Naive thymus-derived CD4-positive, alpha-beta T cell (primary cell): ENCODE measurements at places on chromosomes 12 and 14.

- H3K27ac ChIP-seq = peak overlapping the region; percentile 91
- peak; percentile 65 for DNase-seq
- H3K27me3 ChIP-seq = no peaks in the 10 kb centered on the region
- H3K36me3 ChIP-seq = no peaks in the 10 kb centered on the region
- H3K4me1 ChIP-seq = peaks cover 30% of the 10 kb centered on the region
Measured at GRCh38 chr12:67269633-67270573, 745 bp downstream of the CAND1 start.

GRCh38 chr12:33427071-33427470, 12.5 kb downstream of the SYT10 start:
- H3K36me3 ChIP-seq = no peaks in the 10 kb centered on the region
- no peaks in the 10 kb centered on the region for H3K4me1 ChIP-seq
- H3K4me3 ChIP-seq = no peak overlapping the region
- H3K27ac ChIP-seq = no peak overlapping the region
- DNase-seq = no peak

GRCh38 chr12:78062786-78063185, 232.1 kb downstream of the NAV3 start:
- DNase-seq = no peak
- H3K4me3 ChIP-seq = no peak overlapping the region
- H3K4me1 ChIP-seq = no peaks in the 10 kb centered on the region
- no peaks in the 10 kb centered on the region for H3K36me3 ChIP-seq

DNA sequence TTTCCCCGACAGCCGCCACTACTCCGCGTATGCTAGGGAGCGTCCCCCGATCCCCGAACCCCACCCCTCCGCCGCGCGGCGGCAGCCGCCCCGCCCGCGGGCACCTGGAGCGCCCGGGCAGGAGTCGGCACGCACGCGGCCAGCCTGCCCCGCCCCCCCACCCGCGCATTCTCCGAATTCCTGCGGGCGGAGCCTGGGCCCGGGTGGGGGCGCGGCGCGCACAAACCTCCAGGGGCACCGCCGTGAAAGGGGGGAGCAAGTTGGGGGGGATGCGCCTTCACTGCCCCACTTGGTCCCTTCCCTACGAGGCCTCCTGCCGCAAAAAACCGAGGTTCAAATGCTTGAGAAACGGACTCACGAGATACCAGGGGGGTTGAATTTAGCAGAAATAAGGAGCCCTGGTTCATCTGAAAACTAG, 1.7 kb downstream of the AJUBA start:
- peak overlapping the region; percentile 76 for H3K4me3 ChIP-seq
- no peak overlapping the region for H3K27ac ChIP-seq
- peaks cover 8% of the 10 kb centered on the region for H3K4me1 ChIP-seq
- DNase-seq = no peak
- H3K36me3 ChIP-seq = no peaks in the 10 kb centered on the region

GRCh38 chr12:105713606-105714305, 383.3 kb downstream of the C12orf75 start:
- DNase-seq = no peak
- H3K36me3 ChIP-seq = no peaks in the 10 kb centered on the region
- no peak overlapping the region for H3K4me3 ChIP-seq
- H3K27ac ChIP-seq = no peak overlapping the region
- H3K27me3 ChIP-seq = no peaks in the 10 kb centered on the region

GRCh38 chr12:86730233-86730632, 474.0 kb upstream of the MGAT4C start:
- no peak for DNase-seq
- no peaks in the 10 kb centered on the region for H3K36me3 ChIP-seq
- no peak overlapping the region for H3K27ac ChIP-seq
- H3K4me1 ChIP-seq = no peaks in the 10 kb centered on the region
- H3K27me3 ChIP-seq = no peaks in the 10 kb centered on the region

DNA sequence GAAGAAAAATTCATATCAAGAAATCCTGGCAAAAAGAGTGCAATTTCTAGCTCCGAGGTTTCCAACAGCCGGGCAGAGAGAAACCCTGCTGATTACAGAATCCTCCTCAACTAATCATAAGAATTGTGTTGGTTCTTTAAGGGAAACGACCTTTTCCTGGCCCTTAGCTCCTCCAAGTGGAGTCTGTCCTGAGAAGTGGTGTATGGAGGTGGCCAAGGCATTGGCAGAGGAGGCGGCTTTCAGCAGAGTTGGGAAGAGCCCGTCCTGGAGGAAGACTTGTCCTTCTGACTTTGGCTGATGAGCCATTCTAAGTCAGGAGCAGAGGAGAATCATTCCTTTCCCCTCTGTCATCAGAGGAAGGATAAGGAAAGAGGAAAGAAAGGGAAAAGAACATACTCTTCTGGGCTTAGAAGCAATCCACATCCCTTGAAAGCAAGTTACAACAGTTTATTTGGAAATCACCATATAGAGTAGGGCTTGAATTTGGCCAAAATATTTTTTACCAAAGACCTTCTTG, 46.5 kb upstream of the PTCSC3 start:
- H3K27me3 ChIP-seq = no peaks in the 10 kb centered on the region
- no peak for DNase-seq
- H3K27ac ChIP-seq = no peak overlapping the region
- H3K4me1 ChIP-seq = no peaks in the 10 kb centered on the region
- H3K4me3 ChIP-seq = no peak overlapping the region

DNA sequence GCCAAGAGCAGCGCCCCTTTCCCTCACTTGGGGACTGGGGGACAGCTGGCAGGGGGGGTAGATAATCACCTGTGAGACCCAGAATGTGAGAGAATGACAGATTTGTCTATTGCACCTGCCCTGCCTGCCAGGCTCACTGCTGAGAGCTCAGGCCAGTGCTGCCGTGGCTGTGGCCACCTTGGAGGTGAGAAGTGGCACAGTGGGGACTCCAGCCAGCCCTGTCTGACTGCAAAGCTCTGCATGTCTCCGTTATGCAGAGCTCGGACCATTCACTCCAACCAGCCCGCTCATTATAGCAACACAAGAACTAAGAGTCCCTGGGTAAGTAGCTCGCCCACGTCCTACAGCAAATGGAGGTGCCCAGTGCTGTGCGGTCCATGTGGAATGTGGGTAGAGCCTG, 88.8 kb downstream of the DICER1 start:
- no peaks in the 10 kb centered on the region for H3K27me3 ChIP-seq
- no peaks in the 10 kb centered on the region for H3K4me1 ChIP-seq
- no peak overlapping the region for H3K4me3 ChIP-seq
- no peak for DNase-seq
- H3K27ac ChIP-seq = no peak overlapping the region

DNA sequence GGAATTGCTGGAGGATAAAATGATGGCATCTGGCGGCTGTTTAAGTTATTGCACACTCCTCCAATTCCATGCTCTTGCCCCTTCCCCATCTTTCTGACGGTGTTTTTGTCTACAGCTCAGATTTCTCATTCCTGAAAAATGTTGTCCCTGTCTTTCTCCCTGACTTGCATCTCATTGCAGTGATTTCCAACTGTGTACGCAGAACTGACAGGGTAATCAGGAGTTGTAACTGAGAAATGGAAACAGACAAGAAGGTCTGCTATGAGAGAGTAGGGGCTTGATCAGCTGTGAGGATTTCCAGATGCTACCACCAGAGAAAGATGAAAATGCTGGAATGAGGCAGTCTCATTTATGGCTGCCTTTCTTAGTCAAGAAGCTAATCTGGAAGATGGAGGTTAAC, 1.3 kb downstream of the ERP27 start:
- H3K4me1 ChIP-seq = no peaks in the 10 kb centered on the region
- H3K4me3 ChIP-seq = no peak overlapping the region
- peak overlapping the region; percentile 1 for H3K27ac ChIP-seq
- peaks cover 21% of the 10 kb centered on the region for H3K36me3 ChIP-seq

GRCh38 chr12:59121451-59121850, 201.1 kb upstream of the LRIG3 start:
- H3K27ac ChIP-seq = no peak overlapping the region
- no peaks in the 10 kb centered on the region for H3K4me1 ChIP-seq
- no peak overlapping the region for H3K4me3 ChIP-seq
- no peaks in the 10 kb centered on the region for H3K36me3 ChIP-seq
- H3K27me3 ChIP-seq = no peaks in the 10 kb centered on the region
- DNase-seq = no peak

DNA sequence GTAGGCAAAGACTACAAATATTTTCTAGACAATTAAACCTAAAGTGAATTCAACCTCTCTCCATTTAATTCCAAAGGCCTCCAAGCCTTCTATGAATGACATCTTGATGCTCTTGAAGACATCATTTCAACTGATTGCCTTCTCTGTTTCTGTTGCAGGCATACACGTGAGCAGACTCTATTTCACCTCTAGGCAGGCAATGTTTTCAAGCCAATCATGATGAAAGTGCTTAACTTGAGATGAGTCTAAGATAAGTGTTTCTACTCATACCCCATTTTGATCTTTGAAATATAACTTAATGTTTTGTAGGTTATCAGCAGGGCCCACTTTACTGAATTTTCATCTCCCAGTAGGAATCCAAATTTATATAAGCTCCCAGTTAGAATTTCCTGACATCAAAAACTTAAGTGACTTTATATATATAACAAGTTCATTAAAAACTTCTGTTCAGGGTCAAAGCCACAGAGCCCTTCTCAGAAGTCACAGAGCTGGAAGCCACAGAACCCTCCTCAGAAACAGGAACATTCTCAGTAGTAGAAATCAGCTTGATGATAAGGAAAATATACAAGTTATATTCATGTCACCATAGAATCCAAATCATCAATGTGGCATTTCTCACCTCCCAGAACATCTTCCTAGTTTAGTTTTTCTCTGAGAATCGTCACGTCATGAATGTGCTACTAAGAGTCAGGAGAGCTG, 108.5 kb downstream of the PHLDA1 start:
- H3K27me3 ChIP-seq = no peaks in the 10 kb centered on the region
- no peak overlapping the region for H3K27ac ChIP-seq
- H3K4me1 ChIP-seq = no peaks in the 10 kb centered on the region
- H3K36me3 ChIP-seq = no peaks in the 10 kb centered on the region
- H3K4me3 ChIP-seq = no peak overlapping the region

- no peaks in the 10 kb centered on the region for H3K36me3 ChIP-seq
- H3K27me3 ChIP-seq = no peaks in the 10 kb centered on the region
- H3K4me1 ChIP-seq = no peaks in the 10 kb centered on the region
- no peak for DNase-seq
- no peak overlapping the region for H3K27ac ChIP-seq
- no peak overlapping the region for H3K4me3 ChIP-seq
Measured at GRCh38 chr12:128872303-128872702, 19.0 kb downstream of the GLT1D1 start.

GRCh38 chr12:69151254-69151764, 88.1 kb upstream of the CPSF6 start:
- no peaks in the 10 kb centered on the region for H3K36me3 ChIP-seq
- no peak for DNase-seq
- H3K27ac ChIP-seq = no peak overlapping the region

DNA sequence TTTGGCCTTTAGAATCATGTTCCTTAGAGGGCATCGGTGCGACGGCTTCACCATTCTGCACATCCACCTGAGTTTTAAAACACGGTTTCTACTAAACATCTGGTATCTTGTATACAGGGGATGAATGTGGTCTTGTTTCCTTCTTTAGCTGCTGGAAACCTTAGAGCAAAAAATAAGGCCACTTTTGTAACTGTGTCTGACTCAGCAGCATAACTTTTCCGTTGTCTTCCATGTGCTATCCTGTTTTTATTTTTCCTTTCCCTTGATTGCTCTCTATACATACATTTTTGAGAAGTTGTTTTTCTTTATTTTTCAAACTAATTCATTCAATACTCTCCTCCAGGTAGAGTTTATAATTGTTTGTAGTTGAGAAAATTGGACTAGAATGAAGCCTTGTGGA, 108.8 kb upstream of the PCED1B start:
- H3K4me3 ChIP-seq = no peak overlapping the region
- no peak for DNase-seq
- no peaks in the 10 kb centered on the region for H3K27me3 ChIP-seq
- H3K27ac ChIP-seq = no peak overlapping the region

DNA sequence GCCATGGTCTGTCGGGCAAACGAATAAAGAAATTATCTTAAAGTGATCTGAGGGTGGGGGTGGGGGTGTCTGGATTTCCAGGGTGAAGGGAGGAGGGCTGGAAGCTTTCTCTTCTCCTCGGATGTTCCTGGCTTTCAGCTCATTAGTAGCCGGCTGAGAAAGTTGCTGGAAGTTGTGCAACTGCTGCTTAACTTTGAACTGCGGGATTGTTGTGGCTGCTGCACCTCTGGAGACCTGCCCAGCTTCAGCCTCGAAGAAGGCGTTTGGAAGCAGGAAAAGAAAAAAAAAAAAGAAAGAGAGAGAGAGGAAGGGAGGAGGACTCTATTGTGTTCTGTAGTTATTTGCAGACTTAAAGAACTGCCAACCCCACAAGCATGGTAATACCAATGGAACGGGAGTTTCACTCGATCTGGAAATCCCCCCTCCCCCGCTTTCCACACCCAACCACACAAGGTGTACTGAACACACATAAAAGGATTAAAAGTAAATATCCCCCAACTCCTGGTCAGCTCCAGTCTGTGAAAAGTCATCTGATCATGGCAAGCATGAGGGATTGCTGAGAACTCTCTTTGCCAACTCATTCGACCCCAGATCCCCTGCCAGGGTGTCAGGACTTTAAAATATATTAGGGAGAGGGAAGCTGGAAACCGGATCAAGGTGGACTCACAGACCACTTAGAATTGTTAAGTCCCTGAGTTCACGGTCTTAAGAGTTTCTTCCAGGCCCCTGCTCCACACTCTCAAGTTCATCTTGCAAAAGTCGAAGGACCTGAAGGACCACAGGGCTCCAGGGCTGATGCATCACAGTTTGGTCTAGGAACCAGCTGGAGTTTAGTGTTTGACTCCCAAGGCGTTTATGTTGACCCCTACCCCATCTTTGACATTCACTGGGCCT, at the start of gene RASSF9:
Gene RASSF9, minus strand, starts transcription at position 213 of the 894 bp plus-strand sequence. Its CDS starts 208 bp downstream, at position 5.
- H3K4me3 ChIP-seq = no peak within 1 kb of the TSS
- H3K27me3 ChIP-seq = no peaks in the 10 kb centered on the region
- no peak for DNase-seq

DNA sequence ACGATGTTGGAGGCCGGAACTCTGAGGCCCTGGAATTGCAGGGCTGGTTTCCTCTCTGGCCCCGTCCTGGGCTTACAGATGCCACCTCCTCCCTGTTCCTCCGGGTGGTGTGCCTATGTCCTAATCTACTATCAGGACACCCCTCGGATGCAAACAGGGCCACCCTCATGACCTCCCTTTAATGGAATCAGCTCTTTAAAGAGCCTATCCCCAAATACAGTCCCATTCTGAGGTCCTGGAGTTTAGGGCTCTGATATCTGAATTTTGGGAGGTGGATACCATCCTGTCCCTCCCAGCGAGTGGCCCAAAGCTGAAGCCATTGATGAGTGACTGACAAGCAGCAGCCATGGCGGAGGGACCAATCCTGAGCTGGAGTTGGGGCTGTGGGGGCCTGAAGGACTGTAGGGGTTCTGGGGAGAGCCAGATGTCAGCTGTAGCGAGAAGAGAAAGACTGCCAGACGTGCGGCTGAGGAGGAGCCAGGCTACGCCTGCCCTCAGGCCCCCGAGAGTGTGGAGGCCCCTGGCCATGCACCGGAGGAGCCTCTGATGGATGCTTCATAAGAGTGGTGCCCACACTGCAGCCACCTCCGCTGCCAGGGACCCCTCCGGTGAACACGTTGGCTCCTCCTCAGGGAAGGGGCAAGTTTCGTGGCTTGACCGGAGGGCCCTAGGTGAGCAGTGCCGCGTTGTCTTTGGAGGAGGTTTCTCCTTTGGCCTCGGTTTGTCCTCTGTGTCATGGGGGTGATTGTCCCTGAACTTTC, 100.2 kb downstream of the KIF26A start:
- H3K4me3 ChIP-seq = no peak overlapping the region
- H3K4me1 ChIP-seq = no peaks in the 10 kb centered on the region
- H3K36me3 ChIP-seq = no peaks in the 10 kb centered on the region
- DNase-seq = no peak
- no peaks in the 10 kb centered on the region for H3K27me3 ChIP-seq

- H3K4me3 ChIP-seq = no peak overlapping the region
- H3K4me1 ChIP-seq = no peaks in the 10 kb centered on the region
- H3K27me3 ChIP-seq = no peaks in the 10 kb centered on the region
- DNase-seq = no peak
- no peak overlapping the region for H3K27ac ChIP-seq
Measured at GRCh38 chr14:105322791-105323556, 8.4 kb downstream of the PACS2 start.
